ENCODE measurements at places on chromosomes 16 and 17.
A peak's percentile ranks its signal among the peaks of the same experiment; 100 is the strongest.

DNA sequence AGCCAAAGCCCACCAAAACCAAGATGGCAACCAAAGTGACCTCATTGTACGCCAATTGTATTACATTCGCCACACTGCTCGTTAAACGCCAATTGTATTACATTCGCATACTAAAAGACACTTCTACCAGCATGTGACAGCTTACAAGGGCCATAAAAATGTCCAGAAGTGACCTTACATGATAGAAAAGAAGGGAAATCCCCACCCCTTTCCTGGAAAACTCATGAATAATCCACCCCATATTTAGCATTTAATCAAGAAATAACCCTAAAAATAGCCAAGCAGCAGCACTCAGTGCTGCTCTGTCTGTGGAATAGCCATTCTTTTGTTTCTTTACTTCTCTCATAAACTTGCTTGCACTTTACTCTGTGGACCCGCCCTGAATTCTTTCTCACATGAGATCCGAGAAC is 25.7 kb downstream of the PSMD7 start:
- peaks cover 28% of the 10 kb centered on the region for H3K36me3 ChIP-seq
- peak overlapping the region; percentile 61 for H3K27ac ChIP-seq
- peak; percentile 31 for DNase-seq
- H3K4me3 ChIP-seq, result no peak overlapping the region
- no peaks in the 10 kb centered on the region for H3K27me3 ChIP-seq
- peaks cover 7% of the 10 kb centered on the region for H3K4me1 ChIP-seq

- H3K36me3 ChIP-seq, result peaks cover 2% of the 10 kb centered on the region
- H3K27ac ChIP-seq, result peak overlapping the region; percentile 9
- DNase-seq, result no peak
- no peak overlapping the region for H3K4me3 ChIP-seq
- H3K4me1 ChIP-seq, result peaks cover 3% of the 10 kb centered on the region
- H3K27me3 ChIP-seq, result no peaks in the 10 kb centered on the region
Observed at GRCh38 chr16:80992676-80993293, 13.9 kb downstream of the CMC2 start.

GRCh38 chr16:85593494-85594221 is 19.5 kb upstream of the GSE1 start:
- no peak overlapping the region for H3K4me3 ChIP-seq
- no peaks in the 10 kb centered on the region for H3K27me3 ChIP-seq
- peaks cover 12% of the 10 kb centered on the region for H3K36me3 ChIP-seq

DNA sequence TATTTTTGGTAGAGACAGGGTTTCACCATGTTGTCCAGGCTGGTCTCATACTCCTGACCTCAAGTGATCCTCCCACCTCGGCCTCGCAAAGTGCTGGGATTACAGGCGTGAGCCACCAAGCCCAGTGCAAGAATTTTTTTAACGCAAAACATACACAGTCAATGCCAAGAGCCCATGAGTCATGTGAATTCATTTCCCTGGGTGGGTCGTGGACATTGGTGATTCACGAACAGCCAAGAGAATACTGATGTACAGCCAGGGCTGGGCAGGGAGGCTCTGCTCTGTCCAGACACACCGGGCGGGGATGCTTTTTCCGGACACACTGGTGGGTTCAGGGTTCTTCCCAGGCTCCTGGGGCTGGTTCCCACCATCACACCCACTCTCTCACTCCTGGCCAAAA is 17.7 kb downstream of the SLC38A8 start:
- H3K27me3 ChIP-seq, result peaks cover 6% of the 10 kb centered on the region
- no peak overlapping the region for H3K27ac ChIP-seq
- H3K4me1 ChIP-seq, result no peaks in the 10 kb centered on the region
- no peaks in the 10 kb centered on the region for H3K36me3 ChIP-seq
- H3K4me3 ChIP-seq, result no peak overlapping the region
- DNase-seq, result no peak

- H3K36me3 ChIP-seq, result no peaks in the 10 kb centered on the region
- DNase-seq, result no peak
- H3K27ac ChIP-seq, result no peak overlapping the region
- no peak overlapping the region for H3K4me3 ChIP-seq
Observed at GRCh38 chr16:87648236-87648635, 45.9 kb downstream of the JPH3 start.

DNA sequence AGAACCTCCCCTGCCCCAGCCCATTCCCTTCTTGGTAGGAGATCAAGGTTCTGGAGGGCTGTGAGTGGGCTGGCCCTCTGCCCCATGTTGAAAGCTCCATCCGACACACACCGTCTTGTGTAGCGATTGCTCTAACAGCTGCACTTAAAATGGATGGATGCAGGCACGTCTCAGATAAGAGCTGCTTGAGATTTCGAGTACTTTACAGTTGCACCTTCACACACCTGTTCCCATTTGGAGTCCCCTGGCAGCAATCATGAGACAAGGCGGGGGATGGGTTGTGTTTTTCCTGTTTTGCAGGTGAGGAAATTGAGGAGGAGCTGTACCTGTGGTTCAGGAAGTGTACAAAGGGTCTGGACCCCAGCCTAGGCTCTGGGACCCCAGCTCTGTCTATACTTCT is 25.6 kb upstream of the TAC4 start:
- H3K27me3 ChIP-seq, result peaks cover 20% of the 10 kb centered on the region
- no peak for DNase-seq
- no peak overlapping the region for H3K4me3 ChIP-seq
- no peak overlapping the region for H3K27ac ChIP-seq
- no peaks in the 10 kb centered on the region for H3K36me3 ChIP-seq
